ENCODE measurements at places on chromosomes 4 and X. TPM values are rescaled to one million over a fixed set of nuclear protein-coding genes. Genes with fewer than 3 reads are reported as not detected.

CCDC160 gene
- total RNA-seq = not detected

ASB9 gene
- total RNA-seq = 1.4 TPM

PPP1R2C gene
- not detected for total RNA-seq

PDE6B gene
- 0.63 TPM for total RNA-seq

HPSE gene
- total RNA-seq = 0.63 TPM

RTL9 gene
- under 0.01 TPM for total RNA-seq

CNGA1 gene
- total RNA-seq = not detected

PABPC4L gene
- 0.47 TPM for total RNA-seq

RASL11B gene
- total RNA-seq = 0.16 TPM

CXCL8 gene
- total RNA-seq = 1.9 TPM

MAP3K15 gene
- not detected for total RNA-seq

SOX3 gene
- total RNA-seq = not detected

GAR1 gene
- 1.4 TPM for total RNA-seq

ALB gene
- total RNA-seq = not detected

TMSB15B gene
- total RNA-seq = 4.9 TPM

FAAH2 gene
- 0.47 TPM for total RNA-seq

CPE gene
- 3.9 TPM for total RNA-seq

FMR1 gene
- 38.9 TPM for total RNA-seq

BTK gene
- not detected for total RNA-seq

HGFAC gene
- total RNA-seq = under 0.01 TPM

KLHL13 gene
- total RNA-seq = 21.1 TPM

PDS5A gene
- total RNA-seq = 23.5 TPM

XAGE2 gene
- not detected for total RNA-seq

SHROOM3 gene
- total RNA-seq = 2.7 TPM

SSX4 gene
- total RNA-seq = not detected

HDX gene
- total RNA-seq = 1.9 TPM

SERTM2 gene
- not detected for total RNA-seq

TRIM75 gene
- not detected for total RNA-seq

GIMD1 gene
- total RNA-seq = not detected

NAP1L2 gene
- 3.5 TPM for total RNA-seq

EDA gene
- under 0.01 TPM for total RNA-seq

CLCN4 gene
- 5.4 TPM for total RNA-seq

GLRB gene
- total RNA-seq = 1.7 TPM

FGF5 gene
- total RNA-seq = 2.7 TPM

OTUD6A gene
- not detected for total RNA-seq

Data from bronchial smooth muscle cell (primary cell).